ENCODE measurements at places on chromosomes 3 and 15.

GRCh38 chr3:62589078-62589477, 215.7 kb upstream of the FEZF2 start:
- no peak for DNase-seq

DNA sequence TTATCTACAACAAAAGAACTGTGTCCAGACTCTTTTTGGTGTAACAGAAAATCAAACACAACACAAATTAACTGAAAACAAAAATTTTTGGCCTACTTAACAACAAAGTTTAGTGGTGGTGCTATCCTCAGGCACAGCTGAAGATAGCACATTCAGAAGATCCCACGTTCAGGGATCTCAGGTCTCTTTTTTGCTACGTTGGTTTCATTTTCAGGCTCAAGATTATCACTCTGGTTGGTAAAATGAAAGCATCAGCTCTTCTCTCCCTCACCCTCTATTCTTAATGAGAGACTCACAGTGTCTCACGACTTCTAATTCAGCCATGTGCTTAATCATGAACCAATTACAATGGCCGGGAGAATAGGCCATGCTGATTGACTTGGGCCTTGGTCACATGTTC, 146.9 kb upstream of the PTPRG start:
- DNase-seq, result no peak

DNA sequence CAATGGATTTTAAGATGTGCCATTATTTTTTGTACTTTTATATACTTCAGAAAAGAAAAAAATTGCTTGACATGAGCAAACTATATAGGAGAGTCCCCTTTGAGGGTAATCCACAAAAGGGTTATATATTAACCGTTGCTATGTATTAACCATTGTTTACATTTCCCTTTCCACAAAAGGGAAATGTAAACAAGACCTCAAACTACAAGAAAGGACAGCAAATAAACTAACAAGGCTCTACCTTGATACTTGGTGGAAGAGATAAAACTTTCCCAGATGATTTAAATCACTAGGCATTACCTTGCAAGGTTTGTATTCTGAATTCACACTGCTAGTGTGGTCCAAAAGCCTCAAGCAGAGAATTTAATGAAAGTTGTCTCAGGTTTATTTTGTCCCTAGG, 616.3 kb upstream of the BCHE start:
- DNase-seq, result no peak

DNA sequence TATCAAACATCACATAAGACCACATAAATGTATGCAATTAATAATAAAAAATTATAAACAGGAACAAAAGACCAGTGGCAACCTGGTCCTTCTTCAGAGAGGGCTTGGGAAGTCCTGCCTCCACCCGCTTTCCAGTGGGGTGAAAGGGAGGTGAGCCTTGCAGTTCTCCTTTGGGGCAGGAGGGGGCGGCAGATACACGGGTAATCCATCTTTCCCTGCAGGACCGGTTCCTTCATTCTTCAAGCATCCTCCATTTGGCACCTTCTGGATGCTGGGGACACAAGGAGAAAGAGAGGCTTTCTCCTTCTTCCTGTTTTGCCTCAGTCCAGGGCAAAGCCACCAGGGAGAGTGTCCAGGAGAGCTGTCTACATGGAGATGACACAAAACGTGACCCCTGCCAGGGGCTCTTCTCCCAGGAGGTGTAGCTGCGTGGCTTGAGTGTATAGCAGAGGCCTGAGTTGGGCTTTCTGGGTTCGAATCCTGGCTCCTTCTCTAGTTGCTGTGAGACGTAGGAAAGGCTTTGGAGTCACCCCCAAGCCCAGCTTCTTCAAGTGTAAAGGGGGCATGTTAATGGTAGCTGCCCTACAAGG, 23.2 kb downstream of the RPLP1 start:
- DNase-seq, result peak; percentile 66

DNA sequence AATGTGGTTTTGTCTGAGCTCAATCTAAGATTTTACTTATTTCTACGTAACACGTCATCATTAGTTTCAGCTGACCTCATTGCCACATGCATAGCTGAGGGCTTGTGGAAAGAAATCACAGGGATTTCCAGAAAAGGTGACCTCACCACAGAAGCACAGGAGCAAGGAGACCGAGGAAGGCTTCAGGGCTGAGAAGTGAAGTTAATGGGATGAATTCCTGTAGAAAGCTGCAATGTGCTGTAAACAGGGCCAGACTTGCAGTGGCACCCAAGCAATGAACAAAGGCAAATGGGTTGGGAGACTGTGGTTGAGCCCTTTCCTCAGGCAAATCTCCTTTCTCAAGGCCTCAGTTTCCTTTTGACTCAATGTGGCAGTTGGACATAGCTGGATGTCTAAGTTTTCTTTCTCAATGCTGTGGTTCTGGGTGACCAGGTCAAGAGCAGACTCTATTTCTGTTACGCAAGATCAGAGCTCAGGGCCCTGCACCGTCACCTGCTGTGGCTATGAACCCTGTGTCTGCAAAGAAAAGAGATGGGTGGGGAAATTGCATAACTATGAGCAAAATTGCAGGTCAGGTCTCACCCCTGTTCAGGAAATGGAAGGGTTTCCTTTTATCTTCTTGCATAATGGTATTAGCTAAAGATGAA, 252.2 kb upstream of the TBL1XR1 start:
- DNase-seq, result peak; percentile 93

GRCh38 chr3:68666429-68667136, 265.8 kb downstream of the TAFA4 start:
- DNase-seq, result no peak

- DNase-seq, result no peak
Observed at GRCh38 chr3:183275937-183276336, 22.9 kb downstream of the B3GNT5 start.

DNA sequence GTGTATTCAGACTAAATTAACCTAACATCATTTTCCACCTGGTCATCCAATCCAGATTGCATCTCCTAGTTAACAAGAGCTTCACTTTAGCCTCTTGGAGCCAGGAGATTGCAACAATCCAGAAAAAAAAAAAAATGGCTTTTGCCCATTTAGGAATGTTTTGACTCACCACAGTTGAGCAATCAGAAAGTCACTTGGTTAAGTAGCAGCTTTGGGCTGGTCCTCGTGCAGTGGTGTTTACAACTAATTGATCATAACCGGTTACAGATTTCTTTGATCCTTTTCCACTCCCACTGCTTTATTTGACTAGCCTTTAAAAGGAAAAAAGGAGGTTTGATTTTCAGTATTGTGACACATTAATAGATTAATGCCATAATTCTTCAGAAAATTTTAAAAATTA, 688.8 kb upstream of the CCDC54 start:
- DNase-seq, result no peak

GRCh38 chr3:40299721-40300335, 9.7 kb upstream of the EIF1B start:
- DNase-seq, result peak; percentile 90

GRCh38 chr3:153624310-153625030, 462.4 kb downstream of the RAP2B start:
- no peak for DNase-seq

- DNase-seq, result no peak
Observed at GRCh38 chr3:53384465-53385423, 37.4 kb upstream of the DCP1A start.

- peak; percentile 34 for DNase-seq
Observed at GRCh38 chr15:85854345-85855097, 59.8 kb upstream of the KLHL25 start.

GRCh38 chr15:82890995-82891390, 61.5 kb downstream of the HOMER2 start:
- no peak for DNase-seq

GRCh38 chr15:67691450-67691849, 133.9 kb upstream of the SKOR1 start:
- DNase-seq, result no peak

DNA sequence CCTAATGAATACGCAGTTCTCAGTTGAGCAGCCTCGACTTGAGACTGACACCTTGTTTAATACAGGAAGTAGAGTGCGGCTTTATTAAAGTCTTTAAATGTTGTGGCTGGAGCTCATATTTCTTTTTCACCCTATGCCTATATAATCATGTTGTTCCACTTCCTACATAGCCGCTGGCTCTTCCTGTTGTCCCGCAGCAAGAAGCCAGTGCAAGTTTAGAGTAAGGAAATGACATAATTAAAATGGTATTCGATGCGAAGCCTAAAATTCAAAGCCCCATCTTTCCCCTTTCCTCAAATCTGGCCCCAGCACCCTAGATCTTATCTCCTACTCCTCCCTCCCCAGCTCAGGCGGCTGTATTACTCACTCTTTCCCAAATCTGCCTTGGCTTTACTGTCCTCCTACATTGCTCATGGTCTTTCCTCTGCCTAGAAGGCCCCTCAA, 7.5 kb upstream of the PHLDB2 start:
- no peak for DNase-seq

GRCh38 chr15:44882499-44882968, 74.0 kb upstream of the TERB2 start:
- no peak for DNase-seq

DNA sequence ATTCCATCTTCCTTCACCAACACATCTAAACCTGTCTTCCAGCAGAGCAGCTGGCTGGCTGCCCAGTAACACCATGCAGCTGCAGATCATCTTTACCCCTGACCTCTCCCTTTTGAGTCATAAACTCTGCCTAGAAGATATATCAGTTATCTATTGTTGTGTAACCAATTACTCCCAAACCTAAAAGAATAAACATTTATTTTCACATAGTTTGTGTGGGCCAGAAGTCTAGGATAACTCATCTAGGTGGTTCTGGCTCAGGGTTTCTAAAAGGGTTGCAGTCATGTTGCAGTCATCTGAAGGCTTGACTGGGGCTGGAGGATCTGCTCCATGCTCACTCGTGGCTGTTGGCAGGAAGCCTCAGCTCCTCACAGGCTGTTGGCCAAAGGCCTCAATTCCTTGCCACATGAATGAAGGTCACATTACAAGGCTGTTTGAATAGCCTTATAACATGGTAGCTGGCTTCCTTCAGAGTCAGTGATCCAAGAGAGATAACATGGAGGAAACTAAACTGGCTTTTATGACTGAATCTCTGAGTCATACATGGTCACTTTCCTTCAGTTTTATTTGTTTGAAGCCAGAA, 92.8 kb downstream of the GOLIM4 start:
- DNase-seq, result no peak

DNA sequence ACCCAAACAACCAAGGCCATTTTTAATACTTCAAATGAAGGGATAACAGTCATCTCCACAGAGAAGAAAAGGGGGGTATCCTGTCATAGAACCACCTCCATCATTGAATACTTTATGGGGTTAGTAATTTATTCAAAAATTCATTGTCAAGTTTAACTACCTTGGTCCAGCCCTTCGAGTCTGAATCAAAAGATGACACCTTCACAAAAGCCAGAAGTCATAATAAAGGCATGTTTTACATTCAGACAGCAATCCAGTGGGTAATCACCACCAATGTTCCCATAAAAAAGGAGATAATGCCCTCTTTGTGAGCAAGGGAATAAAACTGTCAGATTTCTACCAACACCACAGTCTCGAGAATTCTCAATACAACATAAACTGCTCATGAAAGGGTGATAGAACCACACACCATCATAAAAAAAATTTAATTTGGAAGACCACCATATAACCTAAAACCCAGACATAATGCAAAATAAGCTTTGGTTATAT, 145.6 kb upstream of the ZBTB20 start:
- no peak for DNase-seq

DNA sequence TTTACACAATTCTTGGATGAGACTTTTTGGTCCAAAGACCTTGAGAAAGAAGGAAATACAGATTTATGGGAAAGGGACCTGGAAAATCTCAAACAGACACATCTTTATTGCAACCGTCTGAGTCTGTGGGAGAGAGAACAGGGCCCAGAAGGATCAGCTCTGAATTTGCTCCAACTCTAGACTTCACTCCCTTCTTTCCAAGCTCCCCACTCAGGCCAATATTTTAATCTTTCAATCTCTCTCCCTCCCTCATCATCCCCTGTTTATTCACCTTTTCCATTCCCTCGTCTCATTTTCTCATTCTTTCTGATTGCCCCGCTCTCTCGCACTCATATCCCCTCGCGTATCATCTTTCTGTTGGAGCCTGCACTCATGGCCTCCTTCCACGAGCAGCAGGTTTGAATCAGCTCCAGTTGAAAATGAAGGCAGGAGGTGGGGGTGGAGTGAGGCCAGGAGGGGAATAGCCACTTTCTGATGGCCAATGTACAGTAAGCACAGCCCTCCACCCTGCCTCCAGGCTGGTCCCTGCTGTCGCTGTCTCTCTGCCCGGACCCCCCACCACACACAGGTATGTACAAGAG, 63.6 kb upstream of the BOC start:
- DNase-seq, result no peak

GRCh38 chr3:77541203-77541922, 501.5 kb downstream of the ROBO2 start:
- DNase-seq, result no peak

Data from CD14-positive monocyte (primary cell).